Mesothelial cell of epicardium (in vitro differentiated cells): ENCODE measurements at places on chromosomes 2 and 18. TPM values are rescaled to one million over a fixed set of nuclear protein-coding genes. Genes with fewer than 3 reads are reported as not detected.

GRCh38 chr2:46796031-46796430 is 119.6 kb downstream of the MCFD2 start:
- no peak overlapping the region for H3K27ac ChIP-seq
- peaks cover 4% of the 10 kb centered on the region for H3K36me3 ChIP-seq
- no peak overlapping the region for H3K4me3 ChIP-seq
- DNase-seq, result no peak

DNA sequence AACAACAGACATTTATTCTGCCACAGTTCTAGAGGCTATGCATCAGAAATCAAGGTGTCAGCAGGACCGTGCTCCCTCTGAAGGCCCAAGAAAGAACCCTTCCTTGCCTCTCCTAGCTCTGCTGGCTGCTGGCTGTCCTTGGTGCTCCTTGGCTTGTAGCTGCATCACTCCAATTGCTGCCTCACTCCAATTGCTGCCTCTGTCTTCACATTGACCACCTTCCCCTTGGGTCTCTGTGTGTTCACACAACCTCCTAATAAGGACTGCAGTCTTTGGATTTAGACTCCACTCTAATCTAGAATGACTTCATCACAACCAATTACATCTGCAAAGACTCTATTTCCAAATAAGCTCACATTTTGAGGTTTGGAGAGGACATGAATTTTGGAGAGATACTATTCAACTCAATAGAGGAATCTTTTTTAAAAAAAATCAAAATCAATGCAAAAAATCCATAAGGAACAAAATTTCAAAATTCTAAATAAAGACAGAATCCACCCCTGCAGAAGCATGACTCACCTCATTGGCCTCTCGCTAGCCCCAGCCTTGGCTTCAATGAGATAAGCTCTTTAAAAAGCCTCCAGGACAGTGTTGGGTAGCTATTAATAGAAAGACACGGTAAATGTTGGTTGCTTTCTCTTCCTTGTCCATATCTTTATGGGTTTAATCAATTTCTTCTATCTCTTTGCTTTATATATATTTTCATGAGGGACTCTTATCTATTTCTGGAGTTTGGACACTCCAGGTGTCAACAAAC is 267.6 kb upstream of the MGAT5 start:
- H3K27me3 ChIP-seq, result peaks cover 2% of the 10 kb centered on the region
- H3K36me3 ChIP-seq, result no peaks in the 10 kb centered on the region
- H3K27ac ChIP-seq, result no peak overlapping the region
- H3K4me3 ChIP-seq, result no peak overlapping the region
- DNase-seq, result no peak

DNA sequence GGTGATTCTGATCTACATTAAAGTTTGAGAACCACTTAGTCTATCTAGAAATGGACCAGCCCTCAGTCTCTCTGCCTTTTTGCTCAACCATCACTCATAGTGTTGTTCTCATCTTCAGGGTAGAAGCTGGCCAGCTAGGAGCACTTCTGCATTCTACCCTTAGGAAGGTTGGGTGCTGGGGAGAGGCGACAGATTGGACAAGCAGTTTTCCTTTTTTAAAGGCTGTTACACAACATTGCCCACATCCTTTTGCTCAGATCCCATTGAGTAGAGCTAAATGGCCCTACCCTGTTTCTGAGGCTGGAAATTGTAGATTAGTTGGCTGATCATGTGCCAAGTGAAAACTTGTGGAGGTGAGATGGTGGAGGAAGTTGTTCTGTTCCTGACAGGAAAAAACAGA is 35.6 kb downstream of the OSBPL6 start:
- no peaks in the 10 kb centered on the region for H3K27me3 ChIP-seq
- no peak overlapping the region for H3K27ac ChIP-seq
- H3K36me3 ChIP-seq, result no peaks in the 10 kb centered on the region
- no peak for DNase-seq

GRCh38 chr2:150595803-150596470 is 108.5 kb upstream of the RND3 start:
- H3K4me1 ChIP-seq, result peaks cover 8% of the 10 kb centered on the region
- no peaks in the 10 kb centered on the region for H3K36me3 ChIP-seq
- H3K27ac ChIP-seq, result no peak overlapping the region
- H3K27me3 ChIP-seq, result no peaks in the 10 kb centered on the region
- no peak for DNase-seq

DNA sequence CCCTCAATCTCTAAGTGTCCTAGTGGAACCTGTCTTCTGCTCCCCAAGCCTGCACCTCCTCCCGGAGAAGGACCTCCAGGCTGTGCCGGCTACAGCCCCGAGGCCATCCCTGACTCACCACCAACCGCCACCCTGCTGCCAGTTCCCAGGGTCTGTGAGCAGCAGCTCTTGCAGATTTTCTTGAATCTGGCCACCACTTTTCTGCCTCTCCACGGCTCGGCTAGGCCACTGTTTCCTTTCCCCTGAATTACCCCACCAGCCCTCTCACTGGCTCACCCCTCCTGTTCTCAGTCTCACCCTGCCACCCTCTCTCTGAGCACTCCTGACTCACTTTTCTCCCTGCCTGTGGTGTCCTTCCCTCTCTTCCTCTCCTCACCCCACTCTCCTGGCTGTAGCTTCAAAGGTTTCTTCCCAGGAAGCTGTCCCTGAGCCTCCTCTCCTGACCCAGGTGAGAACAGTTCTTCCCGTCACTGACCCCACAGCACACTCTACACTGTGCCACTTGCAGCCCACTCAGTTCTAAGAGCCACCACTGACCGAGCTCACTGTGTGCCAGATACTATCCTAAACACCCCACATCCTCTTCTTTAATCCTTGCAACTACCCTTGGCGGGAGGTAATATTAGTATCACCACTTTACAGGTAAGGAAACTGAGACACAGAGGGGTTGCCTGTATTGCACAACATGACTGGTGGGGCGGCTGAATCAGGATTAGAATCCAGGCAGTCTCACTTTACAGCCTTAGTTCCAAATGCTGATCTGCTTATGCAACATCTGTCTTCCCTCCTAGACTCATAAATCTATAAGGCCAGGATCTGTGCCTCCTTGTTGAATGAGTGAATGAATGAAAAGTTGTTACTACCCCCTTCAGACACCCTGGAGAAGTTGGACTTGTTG is 111.6 kb downstream of the SMAD7 start:
- peak overlapping the region; percentile 12 for H3K4me3 ChIP-seq
- H3K27me3 ChIP-seq, result no peaks in the 10 kb centered on the region
- H3K27ac ChIP-seq, result peak overlapping the region; percentile 84
- peaks cover 84% of the 10 kb centered on the region for H3K4me1 ChIP-seq

- no peak overlapping the region for H3K27ac ChIP-seq
- no peaks in the 10 kb centered on the region for H3K36me3 ChIP-seq
- H3K4me3 ChIP-seq, result no peak overlapping the region
- H3K27me3 ChIP-seq, result peaks cover 25% of the 10 kb centered on the region
- no peak for DNase-seq
- no peaks in the 10 kb centered on the region for H3K4me1 ChIP-seq
Measured at GRCh38 chr18:78861706-78862105, 117.9 kb upstream of the SALL3 start.

- no peaks in the 10 kb centered on the region for H3K36me3 ChIP-seq
- peaks cover 2% of the 10 kb centered on the region for H3K27me3 ChIP-seq
- no peak for DNase-seq
- H3K4me1 ChIP-seq, result peaks cover 13% of the 10 kb centered on the region
- no peak overlapping the region for H3K4me3 ChIP-seq
Measured at GRCh38 chr2:240902615-240903041, 3.5 kb upstream of the CROCC2 start.

GRCh38 chr2:68737711-68738110 is 3.1 kb downstream of the ARHGAP25 start:
- H3K27me3 ChIP-seq, result no peaks in the 10 kb centered on the region
- H3K27ac ChIP-seq, result no peak overlapping the region
- no peaks in the 10 kb centered on the region for H3K36me3 ChIP-seq

Gene RIF1
- 54.3 to 59.1 TPM (median 55.0 TPM) in 3 replicates for total RNA-seq

Gene SRSF7
- 185 to 189 TPM (median 187 TPM) in 3 replicates for total RNA-seq

Gene DYNAP
- total RNA-seq, result not detected in 3 replicates

Gene LPIN2
- total RNA-seq, result 39.3 to 44.9 TPM (median 42.2 TPM) in 3 replicates

Gene SCG2
- total RNA-seq, result 2.0 to 2.3 TPM (median 2.0 TPM) in 3 replicates

Gene CFC1
- total RNA-seq, result not detected in 3 replicates
